Occipital lobe (tissue), 3 donors: ENCODE measurements at places on chromosomes 11 and 22.

GRCh38 chr11:24683583-24683982, 186.7 kb downstream of the LUZP2 start:
- no peak for DNase-seq

DNA sequence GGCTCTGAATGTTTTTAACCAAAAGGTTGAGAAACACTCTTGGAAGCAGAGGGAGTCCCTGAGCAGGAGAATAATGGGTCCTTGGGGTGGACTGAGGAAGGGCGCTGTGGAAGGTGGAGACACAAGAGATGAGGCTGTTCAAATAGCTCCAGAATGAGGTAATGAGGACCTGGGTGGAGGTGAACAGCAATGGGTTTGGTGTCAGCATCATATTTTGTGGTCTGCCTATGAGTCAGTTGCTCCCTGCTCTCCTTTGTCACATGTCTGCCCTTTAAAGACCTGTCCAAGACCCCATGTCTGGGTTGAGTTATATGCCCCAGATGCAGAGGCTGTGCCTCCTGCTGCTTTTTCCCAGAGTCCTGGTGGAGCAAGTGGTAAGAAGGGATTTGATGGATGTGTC, 113.6 kb downstream of the BARX2 start:
- DNase-seq = no peak

- DNase-seq = no peak
These were observed 128.6 kb downstream of the GUCY1A2 start for GRCh38 chr11:106889718-106890117.

GRCh38 chr22:45088576-45088975, 75.1 kb upstream of the NUP50 start:
- DNase-seq = no peak

- no peak for DNase-seq
These were observed 4.3 kb downstream of the PPM1F start for GRCh38 chr22:21948390-21948789.

GRCh38 chr11:92224407-92225124, at the start of gene FAT3:
Gene FAT3 (plus strand): TSS chr11:92224818. CDS start chr11:92352113, 127,295 bp downstream.
- DNase-seq = peak; percentile 60

DNA sequence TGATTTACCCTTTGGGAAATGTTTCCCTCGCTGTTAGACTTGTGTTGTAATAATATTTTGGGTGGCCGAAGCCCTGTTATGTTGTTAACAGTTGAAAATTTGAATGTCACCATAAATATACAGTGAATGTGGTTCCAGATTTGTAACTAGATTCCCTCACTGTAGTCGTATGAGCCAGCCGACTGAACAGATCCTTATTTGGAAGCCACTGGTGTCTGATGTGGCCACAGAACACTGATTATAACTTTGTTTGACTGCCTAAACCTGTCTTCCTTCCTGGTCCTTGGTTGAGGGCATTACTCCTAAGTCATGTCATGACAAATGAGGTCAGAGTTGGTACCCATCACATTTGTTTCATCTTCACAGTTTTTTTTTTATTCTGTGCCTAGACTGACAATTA, 45.4 kb downstream of the YAP1 start:
- no peak for DNase-seq

GRCh38 chr22:17281026-17281425, 61.8 kb upstream of the ADA2 start:
- DNase-seq = no peak

DNA sequence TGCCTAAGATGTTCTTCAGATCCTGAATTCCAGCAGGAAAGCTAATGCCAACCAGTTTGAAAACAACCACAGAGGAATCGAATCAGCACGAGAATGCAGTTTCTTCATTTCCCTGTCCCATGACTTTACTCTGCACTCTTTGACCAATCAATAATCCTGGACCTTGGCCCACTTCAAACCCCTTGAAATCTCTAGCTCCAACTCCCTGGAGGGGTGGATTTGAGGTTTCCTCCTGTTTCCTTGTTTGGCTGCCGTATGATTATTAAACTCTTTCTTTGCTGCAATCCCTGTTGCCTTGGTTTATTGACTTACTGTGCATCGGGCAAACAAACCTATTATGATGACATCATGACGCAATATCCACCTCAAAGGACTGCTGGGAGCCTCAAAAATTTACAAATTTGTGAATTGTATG, 109.3 kb downstream of the FBXO7 start:
- DNase-seq = no peak

GRCh38 chr11:61335355-61335710, 2.3 kb downstream of the TKFC start:
- DNase-seq = no peak

DNA sequence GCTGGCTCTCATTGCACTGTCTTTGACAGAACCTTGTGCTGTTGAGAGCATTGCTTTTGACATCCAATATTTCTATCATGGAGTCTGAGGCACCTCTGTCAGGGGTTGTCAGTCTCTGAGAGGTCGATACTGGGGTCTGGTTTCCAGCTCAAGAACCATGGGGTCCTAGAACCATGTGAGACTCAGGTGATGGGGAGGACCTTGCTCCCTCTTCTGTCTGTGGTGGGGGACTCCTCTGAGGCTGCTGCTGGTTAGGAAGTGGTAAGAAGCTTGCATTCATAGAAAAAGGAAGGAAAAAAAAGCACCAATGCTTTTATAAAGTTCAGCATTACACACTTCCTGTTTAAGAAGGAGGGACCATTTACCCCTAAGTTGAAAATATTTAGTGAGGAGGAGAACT, 91.8 kb upstream of the CD44 start:
- DNase-seq = no peak

GRCh38 chr11:34250732-34251588, 106.8 kb downstream of the ABTB2 start:
- DNase-seq = peak; percentile 20

- no peak for DNase-seq
These were observed 11.1 kb upstream of the ST3GAL4 start for GRCh38 chr11:126344141-126345080.

GRCh38 chr11:43699870-43700269, 19.3 kb downstream of the HSD17B12 start:
- DNase-seq = no peak

DNA sequence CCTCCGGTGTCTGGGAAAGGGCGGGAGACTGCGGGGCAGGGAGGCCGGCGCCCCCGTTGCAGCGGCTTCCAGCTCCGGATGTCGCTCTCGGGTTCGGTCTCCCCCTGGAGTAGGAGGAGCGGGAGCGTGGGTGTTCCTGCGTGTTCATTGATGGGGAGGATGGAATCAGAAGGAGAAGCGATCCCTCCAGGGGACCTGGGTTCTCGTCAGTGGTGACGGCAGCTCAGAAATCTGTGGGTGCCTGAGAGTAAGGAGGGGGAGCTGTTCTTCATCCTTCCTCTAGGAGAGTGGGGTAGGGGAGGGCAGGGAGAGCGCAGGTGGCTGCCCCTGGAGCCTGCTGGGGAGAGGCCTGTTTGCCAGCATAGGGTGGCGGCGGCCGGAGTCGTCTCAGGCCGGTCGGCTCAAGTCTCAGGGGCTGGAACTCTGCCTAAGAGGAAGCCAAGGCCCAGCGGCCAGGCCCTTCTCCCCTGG, 1.1 kb downstream of the UBASH3B start:
- DNase-seq = peak; percentile 51

- DNase-seq = no peak
These were observed 62.9 kb upstream of the ATXN10 start for GRCh38 chr22:45608763-45609180.

DNA sequence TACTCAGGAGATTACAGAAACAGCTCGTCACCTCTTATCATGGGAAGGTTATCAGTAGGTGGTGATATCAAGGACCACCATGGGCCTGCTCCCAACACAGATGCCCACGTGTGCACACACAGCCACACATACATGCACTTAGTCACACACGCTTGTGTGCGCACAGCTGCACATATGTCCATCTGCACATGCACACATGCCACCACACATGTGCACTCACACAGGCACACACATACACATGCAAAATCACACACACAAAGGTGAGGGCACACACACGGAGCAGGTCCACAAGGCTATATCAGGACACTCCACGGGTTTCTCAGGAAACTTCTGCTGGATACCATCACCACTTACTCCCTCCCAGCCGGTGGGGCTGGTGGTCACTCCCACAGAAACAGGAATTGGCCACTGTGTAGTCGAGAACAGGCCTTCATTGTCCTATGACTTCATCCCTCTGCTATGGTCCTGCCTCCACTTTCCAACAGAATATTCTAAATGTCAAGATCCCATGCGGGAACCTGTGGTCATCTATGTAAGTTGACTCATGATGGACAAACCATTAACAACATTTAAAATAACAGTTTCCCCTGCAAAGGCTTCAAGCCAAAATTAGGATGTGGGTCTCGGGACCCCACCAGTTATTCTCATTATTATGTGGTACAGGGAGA, 2.2 kb downstream of the C11orf24 start:
- DNase-seq = no peak

GRCh38 chr11:20355221-20356219, 8.0 kb upstream of the HTATIP2 start:
- DNase-seq = no peak

DNA sequence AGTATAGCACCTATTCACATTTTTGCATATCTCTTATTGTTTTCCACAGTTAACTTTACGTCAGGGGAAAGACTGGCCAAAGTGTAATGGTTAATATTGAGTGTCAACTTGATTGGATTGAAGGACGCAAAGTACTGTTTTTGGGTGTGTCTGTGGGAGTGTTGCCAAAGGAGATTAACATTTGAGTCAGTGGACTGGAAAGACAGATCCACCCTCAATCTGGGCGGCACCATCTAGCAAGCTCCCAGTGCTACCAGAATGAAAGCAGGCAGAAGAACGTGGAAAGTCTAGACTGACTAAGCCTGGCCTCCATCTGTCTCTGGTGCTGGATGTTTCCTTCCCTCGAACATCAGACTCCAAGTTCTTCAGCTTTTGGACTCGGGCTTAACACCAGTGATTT, 1900.7 kb upstream of the RAG2 start:
- DNase-seq = no peak

- DNase-seq = no peak
These were observed 1315.2 kb downstream of the TBC1D22A start for GRCh38 chr22:48077699-48078098.

- DNase-seq = no peak
These were observed 24.3 kb upstream of the ADA2 start for GRCh38 chr22:17243524-17243923.

- DNase-seq = no peak
These were observed 37.1 kb upstream of the ANO1 start for GRCh38 chr11:70040869-70041501.

GRCh38 chr11:118618115-118618990, 10.9 kb downstream of the PHLDB1 start:
- DNase-seq = peak; percentile 58

GRCh38 chr22:48396785-48397530, 1430.7 kb downstream of the BRD1 start:
- DNase-seq = no peak

- DNase-seq = peak; percentile 31
These were observed 185.3 kb upstream of the LARGE1 start for GRCh38 chr22:34105461-34106062.

DNA sequence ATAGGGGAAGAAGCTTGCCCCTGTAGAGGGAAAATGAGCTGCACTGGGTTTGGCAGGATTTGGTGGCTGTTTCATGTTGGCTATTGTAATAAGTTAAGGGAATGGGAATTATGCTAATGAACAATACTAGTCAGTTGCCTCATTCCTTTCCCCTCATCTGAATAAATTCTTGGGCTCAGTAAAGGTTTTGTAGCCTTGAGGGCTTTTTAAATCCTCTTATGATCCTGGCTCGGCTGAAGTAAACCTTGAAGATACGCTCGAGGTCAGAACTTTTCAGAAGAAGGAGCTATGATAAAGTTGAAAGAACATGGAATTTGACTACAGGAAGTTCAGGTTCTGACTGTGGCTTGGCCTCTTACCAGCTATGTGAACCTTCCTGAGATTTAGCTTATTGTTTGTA, 448.7 kb downstream of the RAB38 start:
- no peak for DNase-seq

- DNase-seq = no peak
These were observed 6.6 kb downstream of the TSPAN4 start for GRCh38 chr11:849104-849824.

GRCh38 chr22:28953976-28954880, 70.9 kb downstream of the ZNRF3 start:
- no peak for DNase-seq

DNA sequence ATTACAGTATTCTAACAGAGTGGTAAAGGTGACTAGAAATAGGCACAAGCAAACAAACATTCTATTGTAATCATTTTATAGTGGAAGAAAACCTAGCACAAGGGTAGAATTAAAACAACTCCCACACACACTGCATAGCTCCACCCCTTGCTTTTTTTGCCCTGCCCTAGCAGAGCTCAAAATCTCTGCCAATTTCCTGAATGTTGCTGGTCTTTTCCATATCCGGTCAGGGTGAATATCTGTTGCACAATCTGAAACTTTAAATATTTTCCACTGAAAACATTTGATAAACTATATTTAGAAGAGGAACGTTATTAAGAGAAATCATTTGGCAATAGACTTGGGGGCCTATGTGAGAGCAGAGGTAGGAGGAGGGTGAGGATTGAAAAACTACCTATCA, 2.7 kb downstream of the SPA17 start:
- no peak for DNase-seq

- DNase-seq = no peak
These were observed 48.8 kb upstream of the SHISAL1 start for GRCh38 chr22:44361391-44362126.

GRCh38 chr11:120894202-120894985, 129.5 kb upstream of the TBCEL start:
- no peak for DNase-seq
